ENCODE measurements at places on chromosomes 1 and 21.

DNA sequence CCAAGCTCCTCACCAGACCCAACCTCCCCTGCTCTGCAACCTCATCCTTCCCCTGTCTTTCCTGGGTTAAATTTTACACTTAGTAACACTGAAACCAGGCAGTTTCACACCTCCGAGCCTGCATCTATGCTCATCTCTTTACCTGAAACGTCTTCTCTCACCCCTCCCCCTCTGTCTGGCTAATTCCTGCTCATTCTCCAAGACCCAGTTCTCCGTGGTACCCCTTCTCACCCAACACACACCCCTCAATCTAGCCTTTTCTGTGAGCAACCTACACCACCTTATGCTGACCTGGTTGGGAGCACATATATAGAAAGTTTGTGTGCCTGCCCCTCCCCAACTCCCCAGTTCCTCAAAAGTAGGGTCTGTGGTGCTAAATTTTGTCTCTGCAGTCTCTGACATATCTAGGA, 3.7 kb upstream of the KIAA1614 start:
- DNase-seq: no peak

DNA sequence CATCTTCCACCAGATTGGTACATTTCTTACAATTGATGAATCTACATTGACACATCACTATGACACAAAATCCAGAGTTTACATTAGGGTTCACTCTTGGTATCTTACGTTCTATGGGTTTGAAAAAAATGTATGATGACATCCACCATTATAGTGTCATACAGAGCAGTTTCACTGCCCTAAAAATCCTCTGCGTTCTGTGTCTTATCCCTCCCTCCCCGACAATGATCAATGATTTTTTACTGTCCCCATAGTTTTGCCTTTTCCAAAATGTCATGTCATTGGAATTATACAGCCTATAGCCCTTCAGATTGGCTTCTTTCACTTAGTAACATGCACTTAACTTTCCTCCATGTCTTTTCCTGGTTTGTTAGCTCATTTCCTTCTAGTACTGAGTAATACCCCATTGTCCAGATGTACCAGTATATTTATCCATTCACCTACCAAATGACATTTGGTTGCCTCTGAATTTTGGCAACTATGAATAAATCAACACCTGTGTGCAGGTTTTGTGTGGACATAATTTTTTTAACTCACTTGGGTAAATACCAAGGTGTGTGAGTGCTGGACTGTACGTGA, 80.9 kb upstream of the CDC42BPA start:
- no peak for DNase-seq

DNA sequence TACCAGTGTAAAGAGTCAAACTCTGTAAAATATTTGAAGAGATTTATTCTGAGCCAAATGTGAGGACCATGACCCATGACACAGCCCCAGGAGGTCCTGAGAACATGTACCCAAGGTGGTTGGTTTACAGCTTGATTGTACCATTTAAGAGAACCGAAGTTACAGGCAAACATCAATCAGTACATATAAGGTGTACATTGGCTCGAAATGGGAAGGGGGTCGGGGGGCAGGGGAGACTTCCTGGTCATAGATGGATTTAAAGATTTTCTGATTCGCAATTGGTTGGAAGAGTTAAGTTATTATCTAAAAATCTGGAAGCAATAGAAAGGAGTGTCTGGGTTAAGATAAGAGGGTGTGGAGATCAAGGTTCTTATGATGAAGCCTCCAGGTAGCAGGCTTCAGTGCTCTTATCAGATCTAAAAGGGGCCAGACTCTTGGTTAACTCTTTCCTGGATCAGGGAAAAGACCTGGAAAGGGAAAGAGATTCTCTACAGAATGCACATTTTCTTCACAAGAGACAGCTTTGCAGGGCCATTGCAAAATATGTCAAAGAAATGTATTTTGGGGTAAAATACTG, 47.5 kb upstream of the NTPCR start:
- no peak for DNase-seq

DNA sequence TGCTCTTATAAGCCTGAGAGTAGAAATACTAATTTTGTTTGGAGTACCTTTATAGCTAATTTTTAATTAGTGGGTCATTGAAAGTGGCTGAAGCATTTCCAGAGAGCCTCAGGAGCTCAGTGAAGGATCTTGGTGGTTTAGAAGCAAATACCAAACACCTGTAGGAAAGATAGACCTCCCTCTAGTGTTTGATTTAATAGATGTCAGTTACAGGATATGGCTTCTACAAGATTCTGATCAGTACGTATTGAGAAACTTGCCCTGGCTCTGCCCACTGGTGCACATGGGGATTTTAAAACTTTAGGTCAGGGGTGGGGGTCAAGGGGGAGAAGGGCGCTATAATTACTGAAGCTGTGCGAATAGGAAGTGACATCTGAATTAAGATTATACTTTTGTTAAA, 122.2 kb downstream of the POU2F1 start:
- DNase-seq: no peak

DNA sequence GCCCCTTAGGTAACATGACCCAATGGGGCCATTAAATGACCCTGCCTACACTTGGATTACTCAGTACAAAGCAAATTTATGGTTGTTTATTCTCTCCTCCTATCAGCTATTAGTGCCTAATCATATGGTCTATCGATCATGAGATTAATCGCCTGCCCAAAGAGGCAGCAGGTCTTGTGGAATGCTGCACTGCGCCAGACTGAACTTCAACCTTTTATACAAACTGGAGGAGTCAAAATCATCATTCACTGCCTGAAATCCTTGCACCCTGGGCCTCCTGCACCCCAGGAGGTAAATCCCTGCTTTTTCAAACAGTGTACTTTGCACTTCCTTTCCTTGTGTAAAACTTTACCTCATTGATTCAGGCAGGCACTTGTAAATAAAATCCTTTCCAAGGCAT, 69.7 kb downstream of the NFIA start:
- no peak for DNase-seq

- no peak for DNase-seq
Measured at GRCh38 chr1:8938232-8938999, 7.3 kb upstream of the CA6 start.

- DNase-seq: no peak
Measured at GRCh38 chr1:119593805-119594204, 54.3 kb downstream of the ZNF697 start.

DNA sequence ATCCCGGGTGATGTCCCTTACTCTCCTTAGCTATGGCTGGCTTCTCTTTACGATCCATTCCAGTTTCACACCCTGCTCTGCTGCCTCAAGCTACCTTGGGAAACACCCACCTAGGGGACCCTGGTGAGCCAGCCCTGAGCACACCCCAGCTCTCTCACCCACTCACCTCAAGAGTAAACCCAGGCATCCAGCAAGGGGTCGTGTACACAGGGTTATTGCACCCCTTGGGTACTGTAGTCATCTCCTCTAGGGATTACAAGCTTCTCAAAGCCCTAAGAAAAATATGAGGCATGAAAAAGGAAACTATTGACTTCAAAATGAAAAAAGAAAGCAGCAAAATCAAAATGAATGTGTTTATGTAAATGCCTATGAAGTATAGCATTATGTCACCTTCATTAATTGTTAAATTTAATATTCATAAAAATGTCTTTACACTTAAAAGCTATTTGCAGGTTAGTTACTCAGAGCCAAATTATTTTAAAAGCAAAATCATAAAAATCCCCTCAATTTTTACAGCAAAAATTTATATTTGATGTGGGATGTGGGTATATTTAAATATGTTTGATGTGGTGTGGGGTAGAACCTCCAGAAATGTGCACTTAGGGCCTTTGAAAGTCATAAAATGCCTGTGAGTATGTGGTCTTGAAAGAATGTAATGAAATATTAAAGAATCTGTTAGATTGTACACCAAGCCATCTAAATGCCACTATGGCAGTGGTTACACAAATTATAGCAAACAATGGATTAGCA, 190.3 kb downstream of the C1orf94 start:
- no peak for DNase-seq

GRCh38 chr1:81232420-81232819, 568.3 kb upstream of the ADGRL2 start:
- no peak for DNase-seq

DNA sequence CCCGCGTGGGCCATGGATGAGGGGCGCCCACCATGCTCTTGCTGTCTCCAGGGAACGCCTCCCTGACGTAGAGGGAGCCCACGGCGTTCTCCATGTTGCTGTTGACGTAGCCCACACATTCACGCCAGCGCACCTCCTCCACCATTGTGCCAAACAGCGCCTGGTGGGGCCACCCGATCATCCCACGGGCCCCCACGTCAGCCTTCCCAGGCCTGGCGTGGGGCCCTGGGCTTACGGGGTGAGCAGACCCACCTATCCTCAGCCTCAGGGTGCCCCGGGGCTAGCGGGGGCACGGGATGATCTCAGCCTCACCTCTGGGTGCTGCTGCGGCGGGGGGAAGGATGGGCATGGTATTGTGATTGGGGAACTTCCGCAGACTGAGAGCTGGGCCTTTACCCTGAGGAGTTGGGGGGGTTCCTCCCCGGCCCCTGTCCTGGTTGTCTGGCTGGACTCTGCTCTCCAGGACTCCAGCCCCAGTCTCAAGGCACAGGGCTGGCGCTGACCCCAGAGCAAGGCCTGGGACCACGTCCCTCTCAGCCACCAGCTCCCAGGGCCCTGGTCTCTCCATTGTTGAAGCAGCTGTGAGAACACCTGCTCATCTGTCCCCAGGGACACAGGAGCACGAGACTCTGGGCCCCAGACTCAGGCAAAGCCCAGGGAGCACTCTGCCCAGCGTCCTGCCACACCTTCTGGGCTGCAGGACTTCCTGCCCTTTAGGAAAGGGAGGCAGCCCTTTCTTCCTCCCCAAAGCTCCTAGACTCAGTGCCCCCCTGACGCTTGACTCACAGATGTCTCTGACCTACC, 10.2 kb downstream of the PRXL2B start:
- DNase-seq: no peak

DNA sequence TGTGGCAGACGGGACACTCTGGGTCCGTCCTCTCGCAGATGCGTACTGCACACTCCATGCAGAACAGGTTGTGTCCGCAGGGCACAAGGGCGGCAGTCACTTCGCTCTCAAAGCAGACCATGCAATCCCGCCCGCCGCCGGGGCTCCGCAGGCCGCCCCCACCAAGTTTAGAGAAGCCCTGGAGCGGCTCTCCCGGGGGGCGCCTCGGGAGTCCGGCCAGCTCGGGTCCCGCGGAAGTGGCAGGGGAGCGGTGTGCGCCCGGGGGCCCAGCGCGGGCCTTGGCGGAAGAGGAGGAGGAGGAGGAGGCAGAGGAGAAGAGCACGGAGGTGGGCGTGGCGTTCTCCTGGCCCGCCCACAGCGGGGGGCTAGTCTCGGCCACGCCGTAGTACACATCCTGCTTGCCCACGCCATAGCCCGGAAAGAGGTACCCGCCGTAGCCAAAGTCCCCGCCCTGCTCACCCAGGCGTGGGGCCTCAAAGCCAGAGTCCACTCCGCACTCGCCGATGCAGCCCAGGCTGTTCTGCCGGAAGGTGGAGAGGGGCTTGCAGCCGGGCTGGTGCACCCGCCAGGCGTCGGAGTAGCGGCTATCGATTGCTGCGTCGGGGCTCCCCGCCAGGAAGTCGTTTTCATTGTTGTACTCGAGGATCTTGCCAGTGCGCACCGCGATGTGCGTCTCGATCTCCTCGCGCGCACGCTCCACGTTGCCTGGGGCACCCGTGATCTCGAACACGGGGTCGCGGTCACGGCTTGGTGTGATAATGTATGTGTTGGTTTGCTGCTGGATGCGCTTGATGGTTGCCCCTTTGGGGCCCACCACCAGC, 5.4 kb downstream of the MEX3A start:
- no peak for DNase-seq

DNA sequence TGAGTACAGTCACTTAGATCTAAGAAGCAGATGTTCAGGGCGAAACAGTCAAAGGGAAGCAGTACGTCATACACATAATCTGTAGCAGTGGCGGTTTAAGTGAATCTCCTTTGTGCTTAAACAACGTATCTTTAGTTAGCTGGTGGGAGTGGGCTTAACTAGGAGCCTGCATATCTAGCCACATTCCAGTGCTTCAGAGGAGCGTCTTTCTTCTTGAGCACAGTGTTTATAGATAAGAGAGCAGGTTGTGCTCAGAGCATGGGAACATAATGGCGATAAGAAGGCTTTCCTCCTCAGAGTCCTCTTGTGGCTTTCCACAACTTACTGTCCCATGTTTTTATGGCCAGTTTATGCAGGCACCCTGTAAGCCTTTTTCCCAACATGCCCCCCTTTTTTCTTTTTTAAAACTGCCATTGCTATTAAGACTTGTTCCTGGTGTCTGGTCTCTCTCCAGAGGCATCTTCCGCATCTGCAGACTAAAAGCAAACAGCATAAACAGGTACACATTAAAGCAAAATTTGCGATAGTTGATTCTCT, 3.2 kb downstream of the DAP3 start:
- DNase-seq: no peak

GRCh38 chr1:59446257-59446901, 149.5 kb downstream of the FGGY start:
- no peak for DNase-seq

- DNase-seq: no peak
Measured at GRCh38 chr1:5810553-5811270, 181.5 kb downstream of the NPHP4 start.

DNA sequence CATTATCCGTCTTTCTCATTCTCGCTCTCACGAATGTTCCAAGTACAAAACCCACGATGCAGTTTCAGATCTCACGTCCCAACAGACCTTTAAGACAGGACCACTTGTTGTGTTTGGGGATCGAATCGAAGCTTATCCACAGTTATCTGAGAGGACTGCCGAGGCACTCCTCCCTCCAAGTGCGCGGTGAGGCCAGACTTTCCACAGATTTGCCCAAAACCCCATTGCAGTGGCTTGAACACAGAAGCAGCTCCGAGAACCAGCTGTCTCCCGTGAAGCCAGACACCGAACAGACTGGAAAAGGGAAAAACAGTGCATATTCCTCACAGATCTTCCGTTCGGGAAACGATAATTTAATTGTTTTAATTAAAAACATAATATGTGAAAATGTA, 46.5 kb upstream of the COL6A2 start:
- no peak for DNase-seq

DNA sequence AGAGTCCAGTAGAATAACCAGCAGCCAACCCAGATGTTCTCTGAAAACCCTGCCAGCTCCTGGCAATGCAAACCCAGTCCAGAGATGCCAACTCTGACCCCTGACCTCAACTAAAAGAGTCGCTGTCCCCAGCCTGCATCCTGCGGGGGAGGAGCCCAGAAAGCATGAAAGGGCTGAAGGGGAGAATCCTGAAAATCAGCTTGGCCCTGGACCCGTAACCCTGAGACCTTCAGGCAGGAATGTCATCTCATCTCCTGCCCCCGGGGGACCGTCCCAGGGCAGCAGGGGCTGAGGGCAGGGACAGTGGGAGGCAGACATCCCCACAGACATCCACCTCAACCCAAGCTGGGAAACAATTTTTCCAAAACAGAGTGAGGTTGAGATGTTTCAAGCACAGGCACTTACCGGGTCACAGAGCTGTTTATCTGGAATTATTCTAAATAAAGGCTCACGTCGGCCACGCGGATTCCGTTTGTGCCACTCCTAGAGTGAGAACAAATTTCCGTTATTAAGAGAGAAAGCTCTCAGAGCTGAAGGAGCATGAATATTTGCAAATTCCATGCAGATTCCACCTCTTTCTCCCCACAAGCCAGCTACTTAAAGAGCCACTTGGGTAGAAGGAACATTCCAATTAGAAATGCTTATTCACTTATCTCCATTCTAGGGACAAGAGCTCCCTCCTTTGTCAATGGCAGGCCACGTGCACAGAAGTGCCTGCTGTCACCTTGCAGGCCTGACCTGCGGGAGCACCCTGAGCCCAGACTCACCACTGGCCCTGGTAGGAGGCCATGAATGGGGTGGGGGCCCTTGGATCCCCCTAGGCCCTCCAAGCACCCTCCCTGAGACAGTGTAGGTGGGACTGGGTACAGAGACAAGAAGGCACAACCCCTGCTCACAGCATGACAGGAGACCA, 240.1 kb downstream of the NPHP4 start:
- DNase-seq: no peak

GRCh38 chr1:29539971-29540370, 303.6 kb downstream of the PTPRU start:
- DNase-seq: no peak

Data from stimulated activated CD8-positive, alpha-beta memory T cell treated with anti-CD3 and anti-CD28 coated beads, Interleukin-12 subunit alpha, Interleukin-12 subunit beta, amount 100 ng/mL, for 1 hour (primary cell).